ENCODE measurements at places on chromosomes 5 and 9. TPM values are rescaled to one million over a fixed set of nuclear protein-coding genes. Genes with fewer than 3 reads are reported as not detected.

The MSX2 gene
- total RNA-seq = 11.7 TPM

DNA sequence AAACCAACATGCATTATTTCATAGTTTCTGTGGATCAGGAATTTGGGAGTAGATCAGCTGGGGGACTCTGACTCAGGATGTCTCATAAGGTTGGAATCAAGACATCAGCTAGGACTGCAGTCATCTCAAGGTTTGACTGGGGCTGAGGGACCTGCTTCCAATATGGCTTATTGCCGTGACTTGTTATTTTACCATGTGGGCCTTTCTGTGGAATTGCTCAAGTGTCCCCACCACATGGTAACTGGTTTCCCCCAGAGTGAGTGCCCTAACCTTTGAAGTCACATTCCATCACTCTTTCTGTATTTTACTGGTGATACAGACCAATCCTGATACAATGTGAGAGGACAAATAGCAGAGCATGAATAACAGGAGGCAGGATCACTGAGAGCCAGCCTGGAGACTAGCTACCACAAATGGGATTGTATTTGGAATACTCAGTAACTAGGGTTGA is 70.2 kb upstream of the ELL2 start:
- H3K4me1 ChIP-seq = peaks cover 7% of the 10 kb centered on the region
- no peak for DNase-seq
- no peaks in the 10 kb centered on the region for H3K36me3 ChIP-seq
- H3K27ac ChIP-seq = no peak overlapping the region
- no peak overlapping the region for H3K4me3 ChIP-seq
- no peaks in the 10 kb centered on the region for H3K27me3 ChIP-seq

DNA sequence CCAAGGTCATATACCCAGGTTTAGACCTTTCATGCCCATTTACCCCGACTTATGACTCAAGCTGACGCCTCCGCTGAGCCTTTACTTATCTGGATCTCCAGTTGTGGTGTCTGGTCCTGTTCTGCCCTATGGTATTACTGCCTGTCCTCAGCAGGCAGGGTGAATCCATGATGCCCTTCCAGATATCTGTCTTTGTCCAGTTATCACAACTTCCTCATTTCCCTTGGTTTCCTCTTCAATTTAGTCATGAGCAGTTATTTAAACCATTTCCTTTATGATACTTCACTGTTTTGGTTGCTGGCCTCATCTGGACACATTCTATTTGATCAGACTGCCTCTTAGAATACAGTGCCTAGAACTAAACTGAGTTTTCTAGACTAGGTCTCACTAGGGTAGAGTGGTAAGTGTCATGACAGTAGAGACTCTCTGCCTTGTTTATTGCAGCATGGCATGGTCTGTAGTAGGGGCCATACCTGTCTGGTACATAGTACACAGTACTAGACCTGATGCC is 93.3 kb downstream of the MELK start:
- H3K27ac ChIP-seq = no peak overlapping the region
- DNase-seq = no peak
- no peak overlapping the region for H3K4me3 ChIP-seq
- no peaks in the 10 kb centered on the region for H3K27me3 ChIP-seq
- H3K4me1 ChIP-seq = no peaks in the 10 kb centered on the region

The LCN9 gene
- 0.57 TPM for total RNA-seq

DNA sequence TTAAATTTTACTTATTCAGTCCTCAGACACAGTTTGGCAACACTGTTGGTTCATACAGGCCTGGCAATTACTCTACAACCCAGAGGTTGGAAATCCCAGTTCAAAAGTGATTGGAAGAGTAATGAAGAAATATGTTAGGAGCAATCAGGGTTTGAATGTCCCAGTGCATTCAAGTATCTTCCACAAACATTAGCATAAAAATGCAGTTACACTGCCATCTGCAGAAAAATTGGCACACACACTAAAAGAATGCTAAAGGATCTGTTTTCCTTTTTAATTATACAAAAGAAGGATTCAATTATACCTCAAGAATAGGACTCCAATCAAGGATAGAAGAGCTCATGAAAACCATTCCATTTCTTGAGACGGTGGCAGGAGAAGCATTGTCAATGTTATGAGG is 130.2 kb downstream of the DNAH5 start:
- no peaks in the 10 kb centered on the region for H3K4me1 ChIP-seq
- H3K27ac ChIP-seq = no peak overlapping the region
- DNase-seq = no peak
- no peak overlapping the region for H3K4me3 ChIP-seq
- no peaks in the 10 kb centered on the region for H3K27me3 ChIP-seq

DNA sequence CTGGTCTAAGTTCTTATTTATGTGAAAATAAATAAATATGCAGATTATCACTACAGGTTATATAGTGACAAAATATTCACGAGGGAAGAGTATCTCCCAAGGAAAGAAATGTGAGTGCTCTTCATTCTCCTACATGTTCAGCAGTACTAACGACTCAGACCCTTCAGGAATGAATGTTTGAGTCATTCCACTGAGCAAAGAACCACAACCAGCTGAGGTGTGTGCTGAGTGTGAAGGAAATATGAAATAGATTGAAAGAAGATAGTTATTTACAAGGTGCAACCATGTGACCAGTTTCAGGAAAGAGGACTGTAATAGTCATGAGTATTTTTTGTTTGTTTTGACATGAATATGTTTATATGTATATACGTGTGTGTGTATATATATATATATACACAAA is 228.7 kb downstream of the TUSC1 start:
- no peak for DNase-seq
- no peaks in the 10 kb centered on the region for H3K4me1 ChIP-seq
- no peaks in the 10 kb centered on the region for H3K36me3 ChIP-seq
- no peak overlapping the region for H3K4me3 ChIP-seq
- no peaks in the 10 kb centered on the region for H3K27me3 ChIP-seq

The PCSK1 gene
- 2.0 TPM for total RNA-seq

DNA sequence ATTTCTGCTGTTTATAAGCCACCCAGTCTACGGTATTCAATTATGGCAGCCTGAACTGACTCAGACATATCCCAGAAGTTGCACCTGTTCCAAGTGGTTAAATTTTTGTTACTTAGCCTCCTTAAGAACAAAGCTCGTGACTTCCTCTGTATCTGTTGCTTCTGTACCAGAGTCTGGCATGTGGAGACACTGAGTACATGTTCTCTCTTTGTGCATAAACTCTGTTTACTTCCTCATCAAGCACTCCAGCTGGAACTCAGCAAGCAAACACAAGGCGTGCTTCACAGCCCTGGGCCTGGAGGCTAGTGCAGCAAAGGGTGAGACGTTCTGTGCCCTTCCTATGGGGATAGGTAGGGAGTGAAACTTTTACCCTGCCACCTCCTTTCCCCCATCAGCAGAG is 19.0 kb downstream of the C9orf152 start:
- H3K4me1 ChIP-seq = peaks cover 2% of the 10 kb centered on the region
- H3K36me3 ChIP-seq = peaks cover 1% of the 10 kb centered on the region
- DNase-seq = no peak
- peak overlapping the region; percentile 50 for H3K27ac ChIP-seq
- H3K4me3 ChIP-seq = no peak overlapping the region

DNA sequence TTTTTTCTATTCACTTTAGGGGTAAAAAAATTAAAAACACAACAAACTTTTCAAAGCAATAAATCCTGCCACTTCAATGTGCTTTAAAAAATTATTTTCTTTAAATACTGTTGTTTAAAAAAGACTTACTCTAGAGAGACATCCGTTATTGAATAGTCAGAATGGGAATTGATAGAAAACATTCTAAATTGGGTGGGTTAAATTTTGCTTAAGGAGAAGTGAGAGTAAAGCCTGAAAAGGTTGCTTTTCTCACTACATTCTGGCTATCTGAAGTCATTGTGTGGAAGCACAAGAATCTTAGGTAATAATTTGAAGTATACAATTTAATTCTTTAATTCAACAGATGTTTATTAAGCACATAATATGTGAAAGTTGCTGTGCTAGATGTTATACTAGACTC is 509.3 kb downstream of the NR2F1-AS1 start:
- no peaks in the 10 kb centered on the region for H3K36me3 ChIP-seq
- no peak overlapping the region for H3K4me3 ChIP-seq
- DNase-seq = no peak
- no peak overlapping the region for H3K27ac ChIP-seq
- no peaks in the 10 kb centered on the region for H3K4me1 ChIP-seq
- H3K27me3 ChIP-seq = no peaks in the 10 kb centered on the region

DNA sequence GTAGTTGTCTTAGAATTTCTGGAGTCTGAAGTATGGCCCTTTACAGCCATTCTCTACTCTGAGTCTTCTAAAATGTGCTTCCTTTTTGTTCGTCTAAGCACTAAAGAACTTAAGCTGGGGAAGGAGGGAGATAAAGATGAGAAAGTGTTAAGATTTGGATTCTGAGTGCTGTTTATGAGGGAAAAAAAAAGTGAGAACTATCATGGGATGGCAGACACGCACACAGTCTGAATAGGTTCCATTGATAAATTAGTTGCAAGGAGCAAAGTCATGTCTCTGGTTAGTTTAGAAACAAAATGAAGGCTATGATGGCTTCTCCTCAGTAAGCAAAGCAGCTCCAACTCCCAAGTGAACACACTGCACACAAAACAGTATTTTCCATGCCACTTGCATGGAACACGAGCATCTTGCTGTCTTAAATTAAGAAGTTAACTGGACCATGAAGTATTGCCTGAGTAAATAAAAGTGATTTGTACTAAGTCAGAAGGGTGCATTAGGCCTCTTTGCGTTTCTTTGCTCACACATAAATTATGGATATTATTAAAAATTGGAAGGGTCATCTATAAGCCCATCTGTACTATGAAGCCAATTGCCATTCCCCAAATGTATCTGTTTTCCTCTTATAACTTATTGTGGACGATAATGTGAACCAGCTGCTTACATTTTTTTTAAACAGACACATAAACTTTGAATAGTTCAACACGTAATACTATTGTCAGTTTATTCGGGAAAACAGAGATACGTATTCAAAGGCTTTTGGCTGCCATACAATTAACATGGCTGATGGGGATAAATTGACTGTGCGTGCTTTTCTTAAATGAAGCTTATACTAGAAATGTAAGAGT is 199.3 kb downstream of the SGCD start:
- no peaks in the 10 kb centered on the region for H3K4me1 ChIP-seq
- H3K27me3 ChIP-seq = no peaks in the 10 kb centered on the region
- no peak overlapping the region for H3K27ac ChIP-seq
- no peak overlapping the region for H3K4me3 ChIP-seq

DNA sequence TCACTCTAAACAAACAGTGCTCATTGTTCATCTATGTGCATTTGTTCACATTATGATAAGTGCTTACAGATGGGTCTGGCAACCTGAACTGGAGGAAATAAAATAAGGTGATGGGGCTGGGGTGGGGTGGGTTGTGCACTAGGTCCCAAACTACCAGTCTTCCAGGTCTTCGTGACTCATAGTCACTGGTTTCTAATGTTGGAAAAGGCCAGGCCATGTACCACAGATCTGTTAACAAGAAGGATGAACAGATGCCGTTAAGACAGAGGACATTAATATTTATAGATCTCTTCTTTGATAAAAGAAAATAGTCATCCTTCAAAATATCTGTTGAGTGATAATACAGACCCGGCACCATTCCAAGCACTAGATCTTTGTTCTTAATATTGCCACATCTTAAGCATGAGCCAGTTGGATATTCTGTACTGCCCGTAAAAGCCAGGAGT is 71.4 kb upstream of the STARD4 start:
- no peak for DNase-seq
- H3K27me3 ChIP-seq = no peaks in the 10 kb centered on the region

The FBN2 gene
- 16.3 TPM for total RNA-seq

The LOX gene
- 0.19 TPM for total RNA-seq

DNA sequence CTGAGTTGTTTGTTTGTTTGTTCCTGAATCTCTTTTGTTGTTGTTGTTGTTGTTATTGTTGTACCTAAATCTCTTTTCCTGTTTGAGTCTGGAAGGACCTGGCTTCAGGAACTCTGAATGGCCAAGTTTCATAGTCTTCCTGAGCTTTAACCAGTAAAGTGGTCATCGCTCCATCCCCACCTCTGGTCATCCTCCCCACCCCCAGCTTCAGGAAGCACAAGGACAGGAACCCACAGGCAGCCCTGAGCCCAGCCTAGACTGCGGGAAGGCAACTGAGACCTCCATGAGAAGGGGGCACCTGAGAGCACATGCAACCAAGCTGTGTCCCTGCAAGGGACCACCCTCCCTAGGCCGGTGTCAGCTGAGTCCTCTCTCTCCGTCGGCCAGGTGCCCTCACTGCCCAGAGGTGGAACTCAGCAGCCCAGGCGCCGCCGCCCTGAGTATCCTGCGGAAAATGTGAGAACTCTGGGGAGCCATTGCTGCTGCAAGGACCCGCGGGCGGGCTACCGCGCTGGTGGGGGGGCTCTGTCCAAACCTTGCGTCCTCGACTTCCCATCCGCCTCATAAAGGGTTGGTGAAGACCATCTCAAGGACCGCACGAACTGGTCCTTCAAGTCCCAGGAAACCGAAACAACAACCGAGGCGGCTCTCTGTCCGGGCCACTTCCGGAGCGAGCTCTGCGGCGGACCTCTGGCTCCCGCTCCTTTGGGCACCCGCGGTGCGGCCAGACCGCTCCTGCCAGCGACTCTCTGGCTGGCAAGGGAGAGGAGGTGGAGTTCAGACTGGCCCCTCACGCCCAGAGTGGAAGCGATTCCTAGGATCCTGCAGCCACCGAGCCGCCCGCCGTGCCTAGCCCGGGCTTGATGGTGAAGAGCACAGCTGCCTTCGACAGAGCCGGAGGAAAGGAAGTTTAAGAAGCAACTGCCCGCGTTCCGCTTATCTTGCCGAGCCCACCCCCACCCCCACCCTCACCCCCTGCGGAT is 4.2 kb downstream of the BARX1 start:
- peaks cover 12% of the 10 kb centered on the region for H3K4me1 ChIP-seq
- no peaks in the 10 kb centered on the region for H3K36me3 ChIP-seq
- no peak overlapping the region for H3K27ac ChIP-seq

GRCh38 chr5:108545301-108545700 is 163.4 kb upstream of the FBXL17 start:
- no peaks in the 10 kb centered on the region for H3K4me1 ChIP-seq
- H3K36me3 ChIP-seq = no peaks in the 10 kb centered on the region
- no peak overlapping the region for H3K27ac ChIP-seq

DNA sequence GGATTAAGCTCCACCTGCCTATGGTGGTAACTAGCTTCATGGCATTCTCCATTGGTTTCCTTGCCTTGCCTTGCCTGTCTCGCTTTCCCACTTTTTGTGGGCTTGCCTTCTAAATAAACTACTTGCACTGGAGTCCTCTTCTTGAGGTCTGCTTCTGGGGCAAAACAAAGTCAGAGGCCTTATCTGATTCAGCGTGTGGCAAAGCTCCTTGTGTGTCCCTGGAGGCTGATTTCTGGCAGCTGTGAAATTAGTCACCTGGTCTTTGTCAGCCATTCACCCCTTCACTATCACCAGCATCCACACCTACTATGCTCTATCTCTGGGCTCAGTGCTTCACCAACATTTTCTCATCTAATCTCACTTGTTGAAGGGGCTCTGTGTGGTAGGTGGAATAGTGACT is 176.2 kb downstream of the SEC61B start:
- no peaks in the 10 kb centered on the region for H3K27me3 ChIP-seq
- H3K4me3 ChIP-seq = no peak overlapping the region
- no peak overlapping the region for H3K27ac ChIP-seq
- no peaks in the 10 kb centered on the region for H3K36me3 ChIP-seq

GRCh38 chr5:131256507-131256823 is 7.4 kb upstream of the CDC42SE2 start:
- H3K36me3 ChIP-seq = no peaks in the 10 kb centered on the region
- no peak for DNase-seq
- H3K4me1 ChIP-seq = no peaks in the 10 kb centered on the region
- H3K27me3 ChIP-seq = no peaks in the 10 kb centered on the region
- H3K4me3 ChIP-seq = no peak overlapping the region

GRCh38 chr9:7315746-7316145 is 483.8 kb downstream of the DMAC1 start:
- no peak for DNase-seq
- no peaks in the 10 kb centered on the region for H3K4me1 ChIP-seq
- peaks cover 5% of the 10 kb centered on the region for H3K36me3 ChIP-seq
- H3K4me3 ChIP-seq = no peak overlapping the region
- no peak overlapping the region for H3K27ac ChIP-seq
- H3K27me3 ChIP-seq = peaks cover 50% of the 10 kb centered on the region

The C9 gene
- total RNA-seq = not detected

Data from progenitor cell of endocrine pancreas (in vitro differentiated cells).